ENCODE measurements at places on chromosomes 12 and 14.

GRCh38 chr14:76941946-76942805 is 86.3 kb downstream of the IRF2BPL start:
- DNase-seq = no peak

DNA sequence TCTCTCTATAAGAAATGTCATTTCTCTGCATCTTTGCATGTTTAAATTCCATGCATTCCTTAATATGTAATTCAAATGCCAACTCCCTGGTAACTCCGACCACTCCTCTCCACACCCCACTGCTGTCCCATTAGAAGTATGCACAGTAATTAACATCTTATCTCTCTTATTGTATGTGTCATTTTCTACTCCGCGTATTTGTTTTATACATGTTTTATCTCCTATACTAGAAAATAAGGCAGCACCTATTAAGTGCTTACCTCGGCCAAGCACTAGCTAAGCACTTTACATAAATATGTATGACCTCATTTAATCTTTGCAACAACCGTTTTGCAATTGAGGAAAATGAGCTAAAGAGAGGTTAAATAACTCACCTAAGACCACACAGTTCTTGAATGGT is 469.8 kb downstream of the BCAT1 start:
- DNase-seq = no peak

DNA sequence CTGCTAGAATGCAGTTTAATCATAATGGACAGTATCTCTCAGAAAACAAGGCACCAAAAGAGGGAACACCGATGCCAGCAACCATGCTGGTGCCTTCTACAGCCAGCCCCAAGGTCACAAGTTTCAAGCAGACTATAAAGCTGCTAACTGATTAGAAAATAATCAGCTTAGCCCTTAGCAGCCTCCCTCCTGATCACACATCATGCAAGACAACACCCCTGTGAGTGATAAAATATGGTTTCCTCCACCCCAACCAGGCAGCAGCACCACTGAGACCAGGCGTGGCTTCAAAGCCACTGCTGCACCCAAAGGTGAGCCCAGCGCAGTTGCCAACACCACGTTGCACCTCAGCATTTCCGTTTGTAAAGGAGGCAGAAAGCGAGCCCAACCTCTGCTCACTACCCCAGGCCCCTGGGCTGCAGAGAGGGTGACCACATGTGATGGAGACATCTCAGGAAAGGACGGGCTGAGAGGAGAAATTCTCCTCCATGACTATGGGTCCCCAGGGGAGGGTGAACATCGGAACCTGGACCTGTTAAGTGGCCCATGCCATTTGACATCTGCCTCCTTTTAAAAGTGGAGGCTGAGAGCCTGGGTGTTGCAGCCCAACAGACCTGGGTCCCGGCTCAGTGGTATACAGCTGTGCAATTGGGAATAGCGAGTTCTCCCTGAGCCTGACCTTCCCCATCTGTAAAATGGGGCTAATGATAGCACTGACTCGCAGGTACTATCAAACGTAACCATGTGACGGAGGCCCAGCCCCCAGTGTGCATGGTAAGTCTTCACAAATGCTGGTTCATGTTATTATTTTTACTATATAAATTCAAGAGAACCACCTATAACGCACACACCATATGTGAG is 11.5 kb downstream of the ZFP36L1 start:
- no peak for DNase-seq

GRCh38 chr12:9163392-9163791 is 44.8 kb downstream of the PZP start:
- DNase-seq = no peak

GRCh38 chr12:27999521-27999920 is 27.0 kb upstream of the PTHLH start:
- no peak for DNase-seq

DNA sequence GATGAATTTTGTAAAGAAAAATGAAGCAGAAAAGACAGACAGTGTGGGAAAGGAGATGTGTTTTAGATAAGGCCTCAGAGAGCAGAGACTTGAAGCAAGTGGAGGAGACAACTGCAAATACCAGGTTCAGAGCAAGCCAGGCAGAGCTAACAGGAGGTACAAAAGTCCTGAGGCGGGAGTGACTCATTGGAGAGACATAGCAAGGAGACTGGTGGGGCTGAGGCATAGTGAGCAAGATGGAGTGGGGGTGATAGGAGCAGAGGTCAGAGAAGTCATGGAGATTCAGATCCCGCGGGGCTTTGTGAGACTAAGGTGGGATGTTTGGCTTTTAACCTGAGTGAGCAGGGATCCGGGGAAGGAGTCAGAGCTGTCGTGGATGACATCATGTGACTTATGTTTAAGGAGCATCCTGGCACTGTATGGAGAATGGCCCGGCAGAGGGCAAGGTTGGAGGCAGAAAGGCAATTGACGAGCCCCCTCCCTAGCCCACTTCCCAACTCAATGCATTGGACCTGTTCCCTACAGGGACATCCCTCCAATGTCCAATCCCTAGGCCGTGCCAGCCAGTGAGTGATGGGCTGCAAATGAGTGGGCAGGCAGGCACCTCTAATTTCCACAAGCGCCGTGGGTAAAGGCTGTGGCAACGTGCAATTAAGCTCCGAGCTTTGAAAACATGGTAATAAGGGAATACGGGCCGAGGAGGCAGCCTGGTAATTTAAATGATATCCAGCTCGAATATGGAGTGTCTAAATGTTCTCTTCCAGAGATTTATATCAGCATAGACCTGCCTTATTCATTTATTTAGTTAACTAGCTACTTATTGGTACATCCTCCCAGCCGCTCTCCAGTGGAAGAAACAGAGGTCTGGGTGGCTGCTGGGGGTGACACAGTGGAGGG is 206.8 kb upstream of the LHX5 start:
- no peak for DNase-seq

GRCh38 chr12:25723336-25723735 is 170.3 kb upstream of the LMNTD1 start:
- DNase-seq = no peak

GRCh38 chr12:29427964-29428363 is 47.0 kb upstream of the ERGIC2 start:
- DNase-seq = no peak

- no peak for DNase-seq
These were observed 2.1 kb downstream of the KRT7 start for GRCh38 chr12:52235001-52235764.

- DNase-seq = no peak
These were observed 40.7 kb downstream of the PTPRQ start for GRCh38 chr12:80484746-80485145.

DNA sequence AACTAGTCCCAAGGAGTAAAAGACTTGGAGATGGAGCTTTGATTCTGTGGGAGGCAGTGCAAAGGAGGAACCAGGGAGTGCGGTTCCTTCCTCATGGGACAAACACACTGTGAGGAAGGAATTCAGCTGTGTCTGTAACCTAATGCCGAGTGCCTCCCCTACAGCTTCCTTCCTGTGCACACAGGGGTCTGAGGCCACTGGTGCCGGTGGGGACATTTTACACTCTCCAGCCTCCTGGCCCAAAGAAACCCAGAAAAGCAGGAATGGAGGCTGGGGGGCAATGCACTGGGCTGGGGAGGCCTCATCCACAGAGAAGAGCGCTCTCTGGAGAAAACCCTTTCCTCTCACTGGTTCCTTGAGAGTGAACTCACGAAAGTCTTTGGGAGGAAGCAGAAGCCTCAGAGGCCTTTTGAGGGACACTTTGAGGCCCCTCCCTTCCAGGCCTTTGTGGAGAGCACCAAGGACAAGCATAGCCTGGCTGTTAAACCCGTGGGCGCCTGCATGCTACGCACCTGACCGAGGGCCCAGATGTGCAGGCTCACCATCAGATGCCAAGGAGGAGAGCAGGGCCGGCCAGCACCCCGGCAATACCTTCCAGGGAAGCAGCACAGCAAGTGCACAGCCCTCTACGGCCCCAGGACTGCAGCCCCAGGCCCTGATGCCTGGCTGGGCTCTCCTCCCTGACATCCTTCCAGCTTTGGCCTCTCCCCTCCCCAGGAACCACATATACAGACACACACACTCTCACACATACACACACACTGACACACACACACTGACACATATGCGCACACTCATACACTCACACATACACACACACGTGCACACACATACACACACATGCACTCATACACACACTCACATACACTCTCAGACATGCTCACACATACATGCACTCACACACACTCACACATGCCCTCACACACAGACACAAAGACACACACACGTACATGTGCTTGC is 52.0 kb downstream of the NFKBIA start:
- no peak for DNase-seq

GRCh38 chr14:59240356-59240755 is 51.9 kb downstream of the DAAM1 start:
- no peak for DNase-seq

- no peak for DNase-seq
These were observed 112.5 kb downstream of the RALGAPA1 start for GRCh38 chr14:35696575-35696974.

DNA sequence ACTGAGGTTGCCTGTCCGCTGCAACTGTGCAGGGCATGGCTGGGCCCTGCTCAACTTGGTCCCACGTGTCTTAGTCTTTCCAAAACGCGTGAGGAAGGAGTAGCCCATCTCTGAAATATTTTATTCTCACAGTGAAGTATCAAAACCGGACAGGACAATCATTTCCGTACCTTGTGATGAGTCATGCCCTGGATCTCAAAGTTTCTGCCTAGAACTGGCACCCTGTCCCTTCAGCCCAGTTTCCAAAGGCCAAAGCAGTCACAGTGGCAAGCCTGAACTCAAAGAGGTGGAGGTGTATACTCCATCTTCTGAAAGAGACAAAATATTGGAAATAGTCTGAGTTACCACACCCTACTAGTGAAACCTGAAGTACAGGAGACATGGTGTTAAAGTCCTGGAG is 28.5 kb upstream of the SRGAP1 start:
- DNase-seq = no peak

- peak; percentile 68 for DNase-seq
These were observed 52.0 kb upstream of the KCNA1 start for GRCh38 chr12:4857472-4858291.

- no peak for DNase-seq
These were observed 39.3 kb downstream of the SETD3 start for GRCh38 chr14:99441157-99441870.

DNA sequence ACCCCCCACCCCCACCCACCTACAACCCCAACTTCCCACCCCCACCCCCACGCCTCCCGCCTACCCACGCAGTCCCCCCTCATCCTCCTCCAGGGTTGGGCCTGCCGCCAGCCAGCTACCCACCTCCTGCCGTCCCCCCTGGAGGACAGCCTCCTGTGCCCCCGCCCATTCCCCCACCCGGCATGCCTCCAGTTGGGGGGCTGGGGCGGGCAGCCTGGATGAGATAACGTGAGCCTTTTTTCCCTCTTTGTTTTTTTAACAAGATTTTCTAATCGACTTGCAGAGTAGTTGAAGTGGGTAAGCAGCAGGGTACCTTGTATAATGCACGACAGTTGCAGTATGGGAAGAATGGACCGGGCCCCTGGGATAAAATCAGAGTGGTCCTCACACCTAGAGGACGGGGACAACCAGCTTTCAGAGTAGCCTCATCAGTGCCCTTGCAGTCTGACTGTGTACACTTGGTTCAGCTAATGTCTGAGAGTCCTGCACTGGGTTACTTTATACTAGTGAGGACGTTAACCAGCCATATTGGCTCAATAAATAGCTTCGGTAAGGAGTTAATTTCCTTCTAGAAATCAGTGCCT is 29.4 kb downstream of the CCNK start:
- no peak for DNase-seq

- no peak for DNase-seq
These were observed 245.4 kb downstream of the IPO8 start for GRCh38 chr12:30450226-30450625.

GRCh38 chr14:104724981-104725771 is 1.1 kb downstream of the ADSS1 start:
- DNase-seq = no peak

DNA sequence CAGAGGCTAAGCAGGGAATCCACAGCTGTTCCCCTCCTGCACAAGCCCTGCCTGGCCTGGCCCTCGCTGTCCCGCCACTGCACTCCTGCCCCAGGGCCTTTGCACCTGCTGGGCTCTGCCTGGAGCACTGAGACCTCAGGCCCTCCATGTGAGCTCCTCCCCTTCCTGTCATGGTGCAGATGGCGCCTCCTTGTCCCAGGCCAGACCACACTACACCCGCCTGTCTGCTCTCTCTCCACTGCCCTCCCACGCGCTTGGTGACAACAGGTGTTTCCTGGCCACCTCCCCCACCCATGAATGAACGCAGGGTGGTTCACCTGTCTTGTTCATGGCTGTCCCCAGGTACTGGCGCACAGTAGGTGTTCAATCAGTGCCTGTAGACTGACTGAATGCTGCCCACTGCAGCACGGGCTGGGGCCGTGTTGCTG is 82.9 kb downstream of the NCOR2 start:
- DNase-seq = no peak

DNA sequence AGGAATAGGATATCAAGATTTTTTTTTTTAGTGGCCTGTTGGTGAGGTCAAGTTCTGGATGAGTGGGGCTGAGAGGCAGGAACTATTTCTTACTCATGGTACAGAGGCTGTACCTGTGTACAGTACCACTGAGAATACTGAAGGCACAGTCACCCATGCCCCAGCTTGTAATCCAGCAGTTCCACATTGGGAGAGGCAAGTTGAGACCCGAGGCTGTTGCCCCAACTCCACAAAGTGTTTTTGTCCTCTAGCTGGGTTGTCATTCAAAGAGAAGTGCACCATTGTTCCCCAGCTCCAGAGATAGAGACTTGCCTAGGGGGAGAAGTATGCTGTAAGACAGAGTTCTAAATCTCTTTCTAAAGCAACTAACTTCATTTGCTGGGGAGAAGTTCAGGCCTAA is 38.7 kb downstream of the ARID2 start:
- DNase-seq = no peak

DNA sequence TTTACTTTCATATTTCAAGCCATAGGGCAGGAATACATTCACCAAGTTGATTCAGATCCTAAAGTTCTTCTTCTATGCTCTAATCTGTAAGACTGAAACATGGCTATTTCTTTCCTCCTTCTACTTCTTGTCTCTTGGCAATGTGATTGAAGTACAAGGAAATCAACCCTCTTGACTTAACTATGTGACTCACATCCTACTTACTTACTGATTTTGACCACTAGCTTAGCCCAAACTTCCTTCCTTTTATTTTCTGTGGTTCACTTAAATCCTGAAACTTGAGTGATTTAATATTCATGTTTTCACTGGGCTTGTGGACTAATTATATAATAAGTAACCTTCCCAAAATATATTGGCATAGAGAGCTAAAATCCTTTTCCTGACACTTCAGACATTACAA is 111.2 kb upstream of the NOVA1 start:
- DNase-seq = no peak

- no peak for DNase-seq
These were observed 26.2 kb downstream of the PRKAB1 start for GRCh38 chr12:119694111-119694510.

DNA sequence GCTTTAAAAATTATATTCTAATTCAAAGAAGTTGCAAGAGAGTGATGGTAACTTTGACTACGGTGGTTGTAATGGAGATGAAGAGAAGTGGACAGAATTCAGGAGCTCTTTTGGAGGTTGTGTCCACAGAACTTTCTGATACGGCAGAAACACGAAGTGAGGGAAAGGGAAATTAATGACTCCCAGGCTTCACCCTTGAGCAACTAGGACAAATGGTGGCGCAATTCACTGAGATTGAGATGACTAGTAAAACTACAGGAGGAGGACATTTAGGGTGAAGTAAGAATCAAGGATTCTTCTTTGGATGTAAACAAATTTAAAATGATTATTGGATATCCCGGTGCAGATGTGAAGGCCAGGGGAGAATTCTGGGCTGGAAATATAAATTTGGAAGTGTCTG is 212.6 kb downstream of the PTPRO start:
- DNase-seq = no peak

GRCh38 chr12:68097386-68097785 is 62.2 kb downstream of the IFNG start:
- DNase-seq = no peak

- no peak for DNase-seq
These were observed 328.6 kb upstream of the FKBP4 start for GRCh38 chr12:2466211-2466610.

Data from NCI-H2081 treated with DMSO at 0.1 percent for 48 hours (cell line).